ENCODE measurements at places on chromosomes 3 and 15.

GRCh38 chr15:38698254-38698653 is 133.6 kb upstream of the RASGRP1 start:
- no peak for DNase-seq

- DNase-seq = no peak
Observed at GRCh38 chr3:36846406-36846805, 82.1 kb upstream of the DCLK3 start.

GRCh38 chr15:63243776-63244175 is 33.6 kb upstream of the APH1B start:
- DNase-seq = no peak

- no peak for DNase-seq
Observed at GRCh38 chr3:45611628-45612081, 17.1 kb downstream of the LIMD1 start.

GRCh38 chr3:85737846-85738245 is 779.1 kb downstream of the CADM2 start:
- no peak for DNase-seq

- no peak for DNase-seq
Observed at GRCh38 chr3:160649596-160649995, 27.4 kb upstream of the ARL14 start.

DNA sequence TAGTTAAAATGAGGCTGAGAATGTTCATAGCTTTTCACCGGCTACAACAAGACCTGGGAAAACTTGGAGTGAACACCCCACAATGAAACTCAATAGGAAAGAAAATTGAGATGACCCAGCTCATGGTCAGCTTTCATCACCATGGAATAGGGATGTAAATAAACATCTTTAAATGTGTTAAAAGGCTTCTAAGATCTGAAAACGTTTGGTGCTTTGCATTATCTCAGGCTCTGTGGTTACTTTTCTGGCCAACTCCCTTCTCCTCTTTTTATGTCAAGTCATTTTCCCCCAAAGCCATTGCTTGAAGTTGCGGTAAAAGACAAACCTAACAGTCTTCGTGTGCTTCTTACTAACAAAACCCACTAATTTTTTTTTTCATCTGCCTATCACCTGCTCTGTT is 195.8 kb downstream of the MECOM start:
- no peak for DNase-seq

DNA sequence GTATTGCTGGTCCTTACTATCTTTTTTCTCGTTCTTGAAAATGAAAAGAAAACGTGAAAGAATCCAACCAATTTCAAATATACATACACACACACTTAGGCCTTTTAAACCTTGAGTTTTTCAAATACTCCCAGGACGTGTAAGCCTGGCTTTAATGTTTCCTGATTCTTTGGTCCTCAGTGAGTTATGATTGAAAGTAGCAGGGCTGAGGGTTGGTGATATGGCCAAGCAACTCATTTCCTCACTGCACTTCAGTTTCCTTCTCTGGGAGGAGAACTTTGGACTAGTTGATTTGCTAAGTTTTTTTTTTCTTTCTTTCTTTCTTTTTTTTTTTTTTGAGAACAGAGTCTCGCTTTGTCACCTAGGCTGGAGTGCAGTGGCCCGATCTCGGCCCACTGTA is 34.6 kb downstream of the CHD2 start:
- DNase-seq = no peak

DNA sequence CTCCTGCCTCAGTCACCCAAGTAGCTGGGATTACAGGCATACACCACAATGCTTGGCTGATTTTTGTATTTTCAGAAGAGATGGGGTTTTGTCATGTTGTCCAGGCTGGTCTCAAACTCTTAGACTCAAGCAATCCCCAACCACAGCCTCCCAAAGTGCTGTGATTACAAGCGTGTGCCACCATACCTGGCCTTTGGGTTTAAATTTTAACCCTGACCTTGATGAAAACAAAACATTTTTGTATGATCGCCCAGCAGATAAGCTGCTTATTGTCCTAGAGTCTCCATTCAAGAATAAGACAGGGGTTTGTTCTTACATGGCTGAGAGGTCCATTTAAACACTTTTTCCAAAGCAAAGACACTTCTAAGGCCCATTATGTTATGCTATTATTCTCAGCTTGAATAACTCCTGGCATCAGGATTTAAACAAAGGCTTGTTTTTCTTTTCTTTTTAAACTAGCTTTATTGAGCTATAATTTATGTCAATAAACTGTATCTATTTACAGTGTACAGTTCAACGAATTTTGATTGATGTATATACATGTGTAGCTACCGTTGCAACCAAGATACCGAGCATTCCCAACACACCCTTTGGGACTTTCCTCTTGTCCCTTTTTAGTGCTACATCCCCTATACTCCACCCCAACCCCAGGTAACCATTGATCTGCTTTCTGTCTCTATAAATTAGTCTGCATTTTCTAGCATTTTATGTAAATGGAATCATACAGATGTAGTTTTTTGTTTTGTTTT is 1.4 kb upstream of the MUC13 start:
- no peak for DNase-seq

DNA sequence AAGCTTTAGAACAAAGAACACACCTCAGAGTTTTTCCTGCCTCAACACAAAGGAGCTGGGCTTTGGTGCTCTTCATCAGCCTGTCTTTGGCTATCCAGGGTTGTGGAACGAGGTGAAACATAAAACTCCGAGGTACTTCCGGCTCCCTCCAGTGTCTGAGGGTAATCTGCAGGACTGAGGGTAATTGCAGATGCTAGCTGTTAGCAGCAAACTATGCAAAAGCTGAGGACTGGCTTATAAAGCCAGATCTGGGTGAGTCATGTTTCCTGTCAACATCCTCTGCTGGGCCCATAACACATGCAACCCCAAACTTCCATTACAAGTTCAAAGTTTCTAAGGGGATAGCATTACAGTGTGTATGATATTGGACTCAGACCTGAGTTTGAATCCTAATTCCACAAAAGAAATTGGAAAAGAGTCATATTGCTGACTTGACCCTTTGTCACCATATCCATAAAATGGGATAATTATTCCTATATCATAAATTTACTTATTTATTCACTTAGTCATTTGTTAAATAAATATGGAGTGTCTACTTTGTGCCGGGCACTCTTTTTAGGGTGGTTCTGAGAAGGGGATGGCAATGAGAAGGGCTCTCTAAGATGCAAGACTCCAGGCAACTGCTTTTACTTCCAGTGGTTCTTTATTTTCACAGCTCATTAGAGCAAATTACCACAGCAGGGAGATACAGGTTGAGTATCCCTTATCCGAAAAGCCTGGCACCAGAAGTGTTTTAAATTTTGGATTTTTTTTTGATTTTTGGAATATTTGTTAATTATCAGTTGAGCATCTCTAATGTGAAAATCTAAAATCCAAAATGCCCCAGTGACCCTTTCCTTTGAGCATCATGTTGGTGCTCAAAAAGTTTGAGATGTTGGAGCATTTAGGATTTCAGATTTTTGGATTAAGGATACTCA is 9.5 kb upstream of the TRIM69 start:
- DNase-seq = no peak

DNA sequence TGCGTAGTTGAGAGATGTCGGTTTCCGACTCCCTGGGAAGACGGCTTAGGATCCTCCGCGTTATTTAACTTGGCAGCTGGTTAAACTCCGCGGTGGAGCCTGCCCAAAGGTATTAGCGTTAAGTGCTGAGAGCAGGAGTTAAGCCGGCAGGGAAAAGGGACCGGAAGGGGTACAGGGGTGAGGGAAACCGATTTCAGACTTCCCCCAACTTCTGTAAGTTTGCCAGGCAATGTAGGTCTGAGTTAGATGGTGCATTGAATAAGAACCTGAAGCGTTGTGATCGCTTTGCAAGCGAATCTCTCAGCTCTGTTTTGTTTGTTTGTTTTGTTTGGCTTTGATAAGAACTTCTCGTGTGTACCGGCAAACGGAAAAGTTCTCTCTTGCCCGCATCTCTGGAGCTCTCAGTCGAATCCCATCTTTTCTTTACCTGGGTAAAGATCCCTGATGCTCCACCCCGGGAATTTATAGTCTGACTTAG is 6.0 kb upstream of the FEZF2 start:
- no peak for DNase-seq

GRCh38 chr3:127740136-127740915 is 67.6 kb downstream of the ABTB1 start:
- no peak for DNase-seq

- no peak for DNase-seq
Observed at GRCh38 chr3:31483776-31484175, 48.9 kb upstream of the STT3B start.

DNA sequence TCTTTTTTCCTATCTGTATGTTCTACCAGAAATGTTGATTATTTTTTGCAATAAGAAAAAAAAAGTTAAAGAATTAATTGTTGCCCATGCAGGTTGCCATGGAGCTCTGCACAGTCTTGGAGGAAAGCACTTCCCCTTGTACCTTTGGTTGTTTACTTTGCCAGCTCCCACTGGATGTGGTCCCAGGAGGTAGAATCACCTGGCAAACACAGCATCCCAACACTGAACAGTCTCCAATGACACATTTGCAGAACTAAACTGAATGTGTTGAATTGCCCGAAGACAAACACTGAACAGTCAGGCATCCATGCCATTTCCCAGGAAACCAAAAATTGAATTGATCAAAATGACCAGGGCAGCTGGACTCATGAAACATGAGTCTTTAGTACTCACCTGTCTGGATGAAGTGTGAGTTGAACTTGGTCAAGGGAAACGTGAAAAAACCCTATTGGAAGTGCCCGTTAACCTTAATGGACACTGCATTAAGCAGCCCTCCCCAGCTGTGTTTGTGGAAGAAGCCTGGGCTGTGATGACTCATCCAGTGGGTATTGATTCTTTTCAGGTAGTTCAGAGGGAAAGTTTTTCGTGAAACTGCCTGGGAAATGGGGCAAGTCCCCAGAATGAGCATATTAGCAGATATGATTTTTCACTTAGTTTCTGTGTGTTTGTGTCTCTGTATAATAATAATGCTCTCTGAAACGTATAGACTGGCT is 284.7 kb upstream of the STT3B start:
- no peak for DNase-seq

DNA sequence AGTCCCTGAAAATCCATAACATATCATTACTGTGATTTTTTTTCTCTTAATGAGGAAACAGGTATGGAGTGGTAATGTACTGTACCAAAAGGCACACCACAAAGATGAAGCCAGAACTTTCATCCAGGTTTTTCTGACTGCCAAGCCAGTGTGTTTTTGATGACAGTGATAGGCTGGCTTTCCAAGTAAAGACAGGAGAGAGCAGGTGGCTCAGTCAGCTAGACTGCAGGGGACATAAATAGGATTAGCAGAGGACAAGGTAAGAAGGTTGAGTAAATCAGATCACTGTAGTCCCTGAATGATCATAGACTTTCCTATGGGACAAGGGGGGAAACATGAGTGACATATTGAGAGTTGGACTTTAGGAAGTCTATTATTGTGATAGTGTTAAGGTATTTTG is 127.9 kb downstream of the GADL1 start:
- DNase-seq = no peak

- no peak for DNase-seq
Observed at GRCh38 chr15:67843571-67844387, 3.9 kb upstream of the RNU6-1 start.

GRCh38 chr3:96750094-96750767 is 64.2 kb upstream of the EPHA6 start:
- DNase-seq = no peak

DNA sequence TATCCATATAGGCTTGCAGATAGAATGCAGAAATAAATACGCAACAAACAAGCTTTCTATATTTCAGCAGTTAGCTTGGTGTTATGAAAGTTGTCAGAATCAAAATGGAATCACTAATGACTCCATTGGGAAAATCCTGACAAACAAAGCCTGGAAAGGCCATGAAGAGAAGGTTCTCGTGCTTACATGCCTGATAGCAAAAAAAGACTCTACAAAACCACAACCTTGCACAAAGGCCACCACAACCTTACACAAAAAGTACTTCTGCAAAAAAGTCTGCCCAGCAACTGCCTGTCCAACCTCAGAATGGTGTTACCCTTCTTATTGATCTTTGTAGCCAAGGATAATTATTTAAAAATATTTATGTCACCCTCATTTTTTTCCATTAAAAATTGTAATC is 14.4 kb upstream of the PLSCR1 start:
- DNase-seq = no peak

GRCh38 chr3:46711760-46712159 is 5.9 kb downstream of the PRSS50 start:
- no peak for DNase-seq

- no peak for DNase-seq
Observed at GRCh38 chr15:63046917-63047760, 4.6 kb downstream of the TPM1 start.

DNA sequence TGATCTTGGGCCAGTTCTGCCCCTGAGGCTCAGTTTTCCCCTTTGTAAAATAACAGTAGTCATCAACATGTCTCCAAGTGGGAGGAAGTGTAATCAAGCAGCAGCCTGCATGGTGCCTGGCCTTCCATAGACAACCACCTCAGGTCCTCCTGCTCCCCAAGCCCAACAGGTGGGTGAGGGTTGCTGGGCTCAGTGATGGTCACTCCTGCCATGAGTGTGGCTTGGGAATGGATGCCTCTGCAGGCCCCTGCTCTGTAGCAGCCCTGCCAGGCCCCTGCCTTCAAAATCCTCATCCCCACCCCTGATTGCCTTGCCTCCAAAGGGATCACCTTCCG is 59.1 kb upstream of the SLC6A1 start:
- DNase-seq = no peak

GRCh38 chr3:156665291-156665690 is 9.1 kb upstream of the TIPARP start:
- DNase-seq = no peak

DNA sequence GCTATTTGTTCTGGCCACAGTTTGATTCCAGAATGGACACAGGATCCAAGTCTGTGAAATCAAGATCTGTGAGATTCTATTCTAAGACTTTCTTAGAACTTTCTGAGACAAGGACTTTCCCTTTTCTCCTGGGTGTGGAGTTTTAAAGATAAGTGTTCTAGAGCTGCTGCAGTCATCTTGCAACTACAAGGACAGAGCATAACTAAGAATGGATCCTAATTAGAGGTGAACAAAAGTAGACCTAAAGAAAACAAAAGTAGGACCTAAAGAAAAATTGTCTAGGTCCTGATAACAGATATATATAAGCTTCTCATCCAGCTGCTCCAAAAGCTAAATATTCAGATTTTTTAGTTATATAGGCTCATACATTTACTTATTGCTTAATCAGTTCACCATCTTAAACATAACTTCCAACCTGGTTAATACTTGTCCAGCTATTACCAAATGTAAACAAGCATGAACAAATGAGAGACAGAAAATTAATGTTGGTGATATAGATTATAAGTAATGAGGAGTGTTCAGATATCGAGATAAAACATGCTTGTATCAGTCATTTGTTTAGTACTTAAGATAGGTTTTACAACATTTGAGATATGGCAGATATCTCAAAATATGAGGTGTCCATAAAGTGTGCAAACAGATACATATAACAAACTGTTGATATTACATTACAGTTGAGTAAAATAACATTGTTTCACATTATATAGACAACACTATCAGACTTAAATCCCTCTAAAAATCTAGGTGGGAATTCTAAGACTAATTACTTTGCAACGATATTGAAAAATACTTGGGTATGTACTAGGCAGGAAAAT is 75.1 kb downstream of the CD200 start:
- DNase-seq = no peak

- DNase-seq = peak; percentile 8
Observed at GRCh38 chr3:16513141-16514020, at the start of gene RFTN1. TSS of gene RFTN1 (minus strand) at chr3:16513699. CDS start at chr3:16493869, 19,830 bp downstream.

- DNase-seq = no peak
Observed at GRCh38 chr3:536417-536813, 339.9 kb downstream of the CHL1 start.

- no peak for DNase-seq
Observed at GRCh38 chr3:152316318-152316717, 47.6 kb downstream of the MBNL1 start.

Measured in amygdala (tissue), 56 donors.